Left renal cortex interstitium (tissue), 4 donors: ENCODE measurements at places on chromosomes 7 and 10.

DNA sequence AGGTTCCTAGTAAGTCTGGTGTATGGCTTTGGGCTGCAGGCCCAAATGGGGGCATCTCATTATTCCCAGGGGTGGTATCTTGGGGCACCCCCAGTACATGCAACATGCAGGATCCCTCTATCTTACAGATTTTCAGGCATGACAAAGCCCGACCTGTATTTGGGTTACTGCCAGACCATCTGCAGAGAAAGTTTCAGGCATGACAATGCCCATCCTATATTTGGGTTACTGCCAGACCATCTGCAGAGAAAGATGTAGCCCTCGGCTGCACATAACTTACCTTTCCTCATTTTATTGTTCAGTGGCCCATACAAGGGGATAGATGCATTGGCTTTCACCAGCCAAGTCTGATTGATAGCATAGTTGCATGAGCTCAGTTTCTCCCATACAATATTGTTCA lies 112.2 kb upstream of the RAB18 start:
- DNase-seq: no peak

- DNase-seq: no peak
These were observed 46.3 kb downstream of the PDSS1 start for GRCh38 chr10:26743841-26744240.

DNA sequence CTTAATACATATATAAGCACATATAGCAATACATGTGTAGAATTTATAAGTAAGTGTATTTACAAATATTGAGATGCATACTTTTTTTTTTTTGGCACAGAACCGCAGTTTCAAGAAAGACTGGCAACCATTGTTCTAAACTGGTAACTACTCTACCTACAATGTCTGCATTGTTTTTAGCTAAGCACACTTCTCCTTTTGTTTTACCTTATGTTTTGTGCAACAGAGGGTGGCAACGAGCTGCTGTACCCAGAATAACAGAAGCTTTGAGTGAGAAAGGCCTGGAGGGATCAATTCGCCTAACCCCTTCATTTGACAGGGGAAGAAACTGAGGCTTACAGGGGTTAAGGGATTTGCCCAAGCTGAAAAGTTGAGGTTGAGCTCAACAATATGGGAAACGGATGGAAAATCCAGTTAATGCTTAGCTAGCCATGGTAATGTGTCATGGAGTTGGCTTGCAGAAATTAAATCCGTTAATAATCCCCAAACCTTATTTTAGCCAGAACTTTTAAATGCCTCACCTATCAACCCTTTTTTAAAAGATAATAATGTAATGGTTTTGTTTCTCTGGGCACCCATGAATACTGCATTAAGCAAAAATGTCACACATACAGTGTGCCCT lies 25.5 kb downstream of the FZD1 start:
- no peak for DNase-seq

- DNase-seq: no peak
These were observed 1107.2 kb downstream of the NRG3 start for GRCh38 chr10:82982110-82982608.

DNA sequence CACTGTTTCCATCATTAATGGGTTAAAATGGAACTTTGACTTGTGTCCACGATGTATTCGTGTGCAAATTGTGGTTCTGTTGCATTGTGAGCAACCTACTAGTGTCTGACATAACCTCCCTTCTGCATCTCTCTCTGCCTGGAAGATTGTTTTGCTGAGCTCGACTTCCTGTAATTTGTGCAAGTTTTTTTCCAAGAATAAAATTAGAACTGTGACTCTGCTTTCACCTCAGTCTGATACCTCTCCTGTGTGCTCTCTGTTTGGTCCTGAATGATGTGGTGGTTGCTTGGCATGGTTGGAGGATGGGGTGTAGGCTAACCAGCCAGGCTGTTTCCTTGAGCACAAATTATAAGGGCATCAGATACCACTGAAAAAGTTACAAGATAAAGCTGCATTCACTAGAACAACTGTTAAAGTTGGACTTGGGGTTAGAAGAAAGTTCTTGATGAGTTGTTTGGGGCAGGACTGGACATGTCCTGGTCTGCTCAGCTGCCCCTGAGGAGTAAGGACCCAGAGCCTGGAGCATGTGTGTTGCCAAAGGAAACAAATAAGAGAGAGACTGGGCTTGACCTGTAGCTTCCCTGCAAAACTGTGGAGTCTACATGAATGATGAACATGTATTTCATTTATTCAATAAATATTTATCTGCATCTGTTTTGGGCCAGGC lies 1.9 kb upstream of the VOPP1 start:
- no peak for DNase-seq

DNA sequence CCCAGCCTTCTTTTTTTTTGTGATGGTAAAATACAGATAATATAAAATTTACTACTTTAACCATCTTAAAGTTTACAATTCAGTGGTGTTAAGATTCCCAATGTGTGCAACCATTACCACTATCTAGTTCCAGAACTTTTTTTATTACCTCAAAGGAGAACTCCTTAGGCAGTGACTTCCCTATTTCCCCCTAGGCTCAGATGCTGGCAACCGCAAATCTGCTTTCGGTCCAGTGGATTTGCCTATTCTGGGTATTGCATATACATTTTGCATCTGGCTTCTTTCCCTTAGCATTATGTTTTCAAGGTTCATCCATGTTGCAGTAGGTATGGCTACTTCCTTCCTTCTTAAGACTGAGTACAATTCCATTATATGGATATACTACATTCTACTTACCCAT lies 56.5 kb downstream of the AFAP1L2 start:
- no peak for DNase-seq

DNA sequence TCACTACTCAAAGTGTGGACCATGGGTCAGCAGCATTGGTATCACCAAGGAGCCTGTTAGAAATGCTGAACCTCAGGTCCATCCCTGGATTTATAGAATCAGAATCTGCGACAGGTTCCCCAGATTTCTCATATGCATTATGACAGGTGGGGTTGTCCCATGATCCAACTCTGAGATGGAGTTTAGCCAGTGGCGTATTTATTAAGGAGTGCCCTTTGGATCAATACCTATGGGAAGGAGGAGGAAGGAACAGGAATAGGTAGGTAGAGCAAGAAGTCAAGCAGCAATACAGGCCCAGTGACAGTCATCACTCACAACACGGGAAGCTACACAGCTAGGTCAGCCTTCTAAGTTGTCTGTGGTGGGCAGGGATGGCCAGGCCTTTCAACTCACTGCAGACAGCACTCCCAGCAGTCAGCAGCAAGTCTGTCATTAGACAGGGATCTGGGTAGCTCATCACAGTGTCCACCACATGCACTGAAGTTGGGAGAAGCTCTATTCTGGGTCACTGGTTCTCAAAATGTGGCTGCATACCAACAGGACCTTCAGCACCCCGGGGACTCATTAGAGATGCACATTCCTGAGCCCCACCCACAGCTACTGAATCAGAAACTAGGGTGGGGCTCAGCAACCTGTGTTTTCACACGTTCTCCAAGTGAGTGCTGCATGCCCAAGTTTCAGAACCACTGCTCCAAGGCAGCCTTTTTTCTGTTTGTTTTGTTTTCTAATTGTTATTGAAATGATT lies 532.3 kb upstream of the GALNT17 start:
- DNase-seq: no peak
